Inflammatory macrophage treated with lipopolysaccharide for 4 hours (primary cell): ENCODE measurements at places on chromosomes 4 and X.

- DNase-seq = no peak
Observed at GRCh38 chr4:81146466-81146865, 68.6 kb downstream of the PRKG2 start.

DNA sequence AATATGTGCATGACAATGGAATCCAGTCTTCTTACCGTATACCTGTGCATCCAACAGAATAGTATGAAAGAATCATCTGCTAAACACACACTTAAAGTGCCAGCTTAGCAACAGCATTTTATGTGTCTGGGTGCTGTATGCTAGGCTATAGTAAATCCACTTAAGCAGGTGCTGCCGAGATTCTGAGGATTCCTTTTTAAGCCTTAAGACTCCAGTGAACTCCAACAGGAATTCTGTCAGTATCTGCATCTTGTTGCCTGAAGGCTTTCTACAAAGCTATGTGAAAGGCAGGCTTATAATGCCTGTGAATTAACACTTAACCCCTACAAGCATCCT is 1076.4 kb upstream of the PABPC4L start:
- DNase-seq = no peak

GRCh38 chr4:150123796-150124677 is 45.8 kb downstream of the DCLK2 start:
- DNase-seq = peak; percentile 21

- no peak for DNase-seq
Observed at GRCh38 chrX:28205126-28205525, 223.9 kb upstream of the DCAF8L1 start.

DNA sequence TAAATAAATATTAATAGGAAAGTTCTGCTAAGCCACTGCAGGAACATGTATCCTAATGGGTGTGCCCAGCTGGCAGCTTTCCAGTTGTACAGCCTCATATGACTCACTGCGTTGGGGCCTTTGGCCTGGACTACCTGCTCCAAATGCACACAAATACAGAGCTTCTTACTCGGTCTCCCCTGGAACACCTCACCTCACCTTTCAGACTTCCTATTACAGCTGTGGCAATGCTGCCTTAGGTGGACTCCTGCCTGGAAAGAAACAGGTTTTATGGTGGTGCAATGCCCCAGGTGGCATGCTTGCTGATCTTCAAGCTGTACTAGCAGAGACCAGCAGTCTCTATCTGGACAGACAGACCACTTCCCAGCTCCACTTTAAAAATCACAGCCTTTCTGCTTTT is 85.7 kb upstream of the EXOC1L start:
- peak; percentile 1 for DNase-seq

DNA sequence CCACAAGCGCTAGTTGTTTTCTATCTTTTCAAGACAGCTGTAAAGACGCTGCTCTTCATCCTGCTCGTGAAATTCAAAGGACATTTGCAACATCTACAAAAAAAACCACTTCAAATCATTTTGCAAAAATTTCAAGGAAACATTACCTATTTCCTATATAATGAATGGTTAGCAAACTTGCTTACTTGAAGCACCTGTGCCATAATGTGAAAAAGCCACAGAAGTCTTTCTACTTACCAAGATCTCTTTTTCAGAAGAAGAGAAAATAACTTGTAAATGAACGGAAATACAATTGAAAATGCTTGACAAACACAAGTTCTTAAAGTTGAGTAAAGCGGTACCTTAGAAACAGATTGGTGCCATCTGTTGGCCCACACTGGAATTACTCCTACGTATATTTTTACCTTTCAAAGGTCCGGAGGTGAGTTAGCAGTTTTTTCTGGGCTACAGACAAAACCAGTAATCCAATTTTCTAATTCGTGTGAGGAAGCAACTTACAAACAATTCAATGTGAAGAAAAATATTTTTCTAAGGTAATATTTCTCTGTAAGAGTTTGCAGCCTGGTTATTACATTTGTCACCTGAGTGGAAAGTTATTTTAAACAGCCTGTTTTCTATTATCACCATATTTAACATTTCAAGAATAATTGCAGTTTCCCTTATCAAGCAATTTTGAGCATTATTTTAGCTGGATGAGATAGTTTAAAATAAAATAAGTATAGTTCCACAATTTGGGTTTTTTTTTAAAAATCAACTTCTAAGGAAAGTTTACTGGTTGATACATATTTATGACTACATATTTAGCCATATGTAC is at the start of gene TLR6:
TLR6 (minus strand) TSS at position 294 of the 814 bp plus-strand sequence. CDS start 27,344 bp downstream, outside the sequence.
- peak; percentile 83 for DNase-seq

DNA sequence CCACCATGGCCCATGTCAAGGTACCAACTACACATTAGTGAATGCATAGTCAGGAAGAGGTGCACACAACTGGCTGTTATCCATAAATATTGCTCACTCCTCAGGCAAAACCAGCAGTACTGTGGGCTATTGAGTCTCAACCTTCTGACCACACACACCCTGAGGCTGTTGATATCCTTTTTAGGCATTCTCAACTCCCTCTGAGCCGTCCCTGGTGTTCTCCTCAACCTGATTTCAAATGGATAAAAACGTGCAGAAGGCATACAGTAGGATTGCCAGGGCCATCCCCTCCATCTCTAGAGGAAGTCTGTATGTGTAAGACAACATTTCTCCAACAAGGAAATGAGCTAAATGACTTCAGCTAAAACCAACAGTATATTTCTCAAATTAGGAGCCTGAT is 98.7 kb upstream of the KLHL13 start:
- peak; percentile 33 for DNase-seq

- DNase-seq = peak; percentile 24
Observed at GRCh38 chr4:158578476-158578875, 56.8 kb downstream of the RXFP1 start.

- no peak for DNase-seq
Observed at GRCh38 chr4:87012265-87012953, 77.6 kb downstream of the AFF1 start.
